ENCODE measurements at places on chromosomes 11 and 22. TPM values are rescaled to one million over a fixed set of nuclear protein-coding genes. Genes with fewer than 3 reads are reported as not detected.

GRCh38 chr11:20771681-20772080, 102.3 kb downstream of the NELL1 start:
- DNase-seq, result no peak

GRCh38 chr22:47177334-47177815, 414.9 kb downstream of the TBC1D22A start:
- DNase-seq, result no peak

Gene WBP2NL
- 1.1 TPM for total RNA-seq

GRCh38 chr11:11073996-11074395, 216.1 kb upstream of the ZBED5 start:
- no peak for DNase-seq

- no peak for DNase-seq
Observed at GRCh38 chr11:109000531-109000930, 335.7 kb downstream of the DDX10 start.

Gene SCUBE1
- 1.7 TPM for total RNA-seq

DNA sequence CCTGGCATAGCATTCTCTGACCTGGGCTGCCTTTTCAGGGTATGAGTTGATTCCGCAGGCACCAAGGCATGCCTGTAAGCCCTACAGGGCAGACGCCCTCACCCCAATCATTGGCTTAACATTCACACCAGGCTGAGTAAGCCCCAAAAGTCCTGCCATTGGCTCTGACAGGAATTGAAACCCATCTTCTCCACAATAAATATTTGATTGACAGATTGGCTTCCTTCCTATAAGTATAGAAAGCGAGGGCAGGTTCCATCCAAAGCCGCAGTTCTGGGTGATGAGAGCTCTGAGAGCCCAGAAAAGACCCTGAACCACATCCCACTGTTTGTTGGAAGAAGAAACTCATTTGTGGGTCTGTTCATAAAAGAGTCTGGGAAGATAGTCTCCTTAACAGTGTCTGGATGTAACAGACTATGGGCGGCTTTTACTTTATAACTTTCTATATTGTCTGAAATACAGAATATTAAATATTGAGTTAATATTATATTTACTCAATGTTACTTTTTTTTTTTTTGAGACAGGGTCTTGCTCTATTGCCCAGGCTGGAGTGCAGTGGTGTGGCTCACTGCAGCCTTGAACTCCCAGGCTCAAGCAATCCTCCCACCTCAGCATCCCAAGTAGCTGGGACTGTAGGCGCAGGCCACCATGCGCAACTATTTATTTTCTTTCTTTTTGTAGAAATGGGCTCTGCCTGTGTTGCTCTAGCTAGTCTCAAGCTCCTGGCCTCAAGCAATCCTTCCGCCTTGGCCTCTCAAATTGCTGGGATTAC, 46.8 kb downstream of the FAM83F start:
- DNase-seq, result no peak

Gene PDE3B
- 21.5 TPM for total RNA-seq

DNA sequence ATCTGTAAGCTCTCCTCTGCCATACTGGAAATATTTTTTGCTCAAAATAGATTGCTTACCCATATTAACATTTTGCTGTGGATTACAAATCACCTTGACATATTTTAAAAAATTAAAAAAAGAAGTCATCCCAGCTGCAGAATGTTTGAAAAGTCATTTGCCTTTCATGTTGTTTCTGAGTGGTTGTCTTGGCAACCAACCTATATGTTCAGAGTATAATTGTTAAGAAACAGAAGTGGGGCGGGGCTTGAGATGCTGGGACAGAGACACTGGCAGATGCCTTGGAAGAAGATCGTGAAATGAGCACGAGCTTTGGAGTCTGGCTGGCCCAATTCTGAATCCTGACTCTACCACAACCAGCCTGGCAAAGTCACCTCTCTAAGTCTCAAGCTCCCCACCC, 348.2 kb downstream of the LARGE1 start:
- no peak for DNase-seq

DNA sequence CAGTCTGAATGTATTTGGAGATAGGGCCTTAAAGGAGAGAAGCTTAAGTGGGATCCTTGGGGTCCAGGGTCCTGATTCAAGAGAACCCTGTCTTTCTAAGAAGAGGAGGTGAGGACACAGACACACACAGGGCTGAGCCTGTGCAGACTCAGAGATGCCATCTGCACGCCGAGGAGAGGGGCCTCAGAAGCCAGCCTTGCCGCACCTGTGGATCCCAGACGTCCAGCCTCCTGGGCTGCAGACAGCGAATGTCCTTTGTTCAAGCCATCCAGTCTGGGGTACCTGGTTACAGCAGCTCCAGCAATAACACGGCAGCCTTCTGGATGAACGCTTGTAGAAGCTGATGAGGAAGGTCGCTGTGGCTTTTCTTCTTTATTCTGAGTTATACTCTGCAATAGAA, 1086.1 kb downstream of the BRD1 start:
- DNase-seq, result no peak

GRCh38 chr22:29166180-29166579, 39.5 kb upstream of the EMID1 start:
- DNase-seq, result no peak

- DNase-seq, result no peak
Observed at GRCh38 chr11:128784059-128784804, 82.9 kb downstream of the KCNJ1 start.

GRCh38 chr11:45440111-45440510, 154.0 kb upstream of the SYT13 start:
- no peak for DNase-seq

GRCh38 chr11:69427337-69427736, 54.1 kb upstream of the LINC01488 start:
- no peak for DNase-seq

DNA sequence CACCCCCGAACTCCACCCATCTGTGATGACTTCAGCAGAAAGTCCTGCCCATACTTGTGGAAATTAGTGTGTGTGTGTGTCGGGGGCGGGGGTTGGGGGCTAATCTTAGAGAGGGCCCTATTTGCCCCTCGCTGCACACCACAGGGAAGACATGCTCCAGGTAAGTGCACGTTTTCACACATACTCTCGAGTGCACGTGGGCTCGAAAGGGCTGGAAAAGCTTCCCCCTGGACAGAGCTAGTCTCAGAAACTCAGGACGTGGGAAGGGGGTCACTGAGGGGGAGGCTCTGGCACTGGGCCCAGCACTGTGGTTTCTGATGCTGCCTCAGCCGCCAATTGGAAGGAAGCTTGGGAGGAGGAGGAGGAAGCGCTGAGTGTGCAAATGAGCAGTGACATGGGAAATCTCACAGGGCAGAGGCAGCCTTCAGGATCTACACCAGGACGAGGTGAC, 40.7 kb upstream of the CD82 start:
- no peak for DNase-seq

DNA sequence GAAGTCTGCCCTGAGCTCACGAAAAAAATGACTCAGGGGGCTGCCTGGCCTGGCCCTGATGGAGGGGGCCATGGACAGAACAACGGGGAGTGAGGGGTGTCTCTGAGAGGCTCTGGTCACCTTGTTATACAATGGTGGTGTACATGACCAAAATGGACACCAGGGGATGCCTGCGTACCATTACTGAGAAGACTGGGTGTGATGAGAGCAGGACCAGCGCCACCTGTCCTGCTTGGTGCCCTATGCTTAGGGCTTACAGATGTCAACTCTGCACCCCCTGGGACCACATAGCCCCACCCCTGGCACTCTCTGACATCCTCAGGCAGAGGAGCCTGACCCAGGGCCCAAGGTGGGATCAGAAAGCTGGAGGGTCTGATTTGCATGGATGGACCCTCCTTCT, 104.8 kb downstream of the ZNF280B start:
- DNase-seq, result no peak

DNA sequence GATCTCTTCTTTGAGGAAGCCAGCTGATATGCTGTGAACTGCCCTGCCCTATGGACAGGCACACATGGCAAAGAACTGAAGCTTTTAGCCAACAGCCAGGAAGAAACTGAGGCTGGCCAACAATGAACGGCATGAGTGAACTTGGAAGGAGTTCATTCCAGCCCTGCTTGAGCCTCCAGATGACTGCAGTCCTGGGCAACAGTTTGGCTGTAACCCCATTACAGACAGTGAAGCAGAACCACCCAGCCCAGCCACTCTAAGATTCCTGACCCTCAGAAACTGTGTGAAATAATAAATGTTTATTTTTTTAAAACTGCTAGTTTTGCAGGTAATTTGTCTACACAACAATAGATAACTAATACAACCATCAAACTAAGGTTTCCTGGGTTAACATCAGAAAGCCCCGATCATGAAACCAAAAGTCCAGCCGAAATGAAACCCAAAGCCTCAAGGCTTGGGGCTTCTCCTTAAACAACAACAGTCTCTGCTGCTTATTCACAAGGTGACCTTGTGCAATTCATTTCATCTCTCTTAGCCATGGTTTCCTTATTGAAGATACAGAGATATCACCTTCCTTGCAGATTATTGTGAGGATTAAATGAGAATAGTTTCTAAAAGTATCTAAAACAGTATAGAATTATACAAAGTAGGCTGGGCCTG, 31.4 kb downstream of the PAK1 start:
- DNase-seq, result no peak

DNA sequence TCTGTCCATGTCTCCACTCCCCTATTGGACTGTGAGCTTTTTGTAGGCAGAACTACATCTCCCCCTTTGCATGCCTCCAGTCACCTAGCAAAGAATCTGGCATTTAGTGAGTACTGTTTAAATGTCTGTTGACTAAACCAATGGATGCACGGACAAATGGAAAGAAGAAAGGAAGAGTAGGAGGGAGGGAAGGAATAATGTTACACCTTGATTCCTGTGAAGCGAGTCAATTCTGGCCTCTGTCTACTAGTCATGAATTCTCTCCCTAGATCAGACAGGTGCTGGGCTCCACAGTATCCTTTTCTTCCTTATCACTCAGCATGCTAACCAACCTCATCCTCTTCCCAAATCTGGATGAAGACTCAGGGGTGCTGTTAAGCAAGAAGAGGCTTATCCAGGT, 33.6 kb downstream of the GALNT18 start:
- DNase-seq, result no peak

DNA sequence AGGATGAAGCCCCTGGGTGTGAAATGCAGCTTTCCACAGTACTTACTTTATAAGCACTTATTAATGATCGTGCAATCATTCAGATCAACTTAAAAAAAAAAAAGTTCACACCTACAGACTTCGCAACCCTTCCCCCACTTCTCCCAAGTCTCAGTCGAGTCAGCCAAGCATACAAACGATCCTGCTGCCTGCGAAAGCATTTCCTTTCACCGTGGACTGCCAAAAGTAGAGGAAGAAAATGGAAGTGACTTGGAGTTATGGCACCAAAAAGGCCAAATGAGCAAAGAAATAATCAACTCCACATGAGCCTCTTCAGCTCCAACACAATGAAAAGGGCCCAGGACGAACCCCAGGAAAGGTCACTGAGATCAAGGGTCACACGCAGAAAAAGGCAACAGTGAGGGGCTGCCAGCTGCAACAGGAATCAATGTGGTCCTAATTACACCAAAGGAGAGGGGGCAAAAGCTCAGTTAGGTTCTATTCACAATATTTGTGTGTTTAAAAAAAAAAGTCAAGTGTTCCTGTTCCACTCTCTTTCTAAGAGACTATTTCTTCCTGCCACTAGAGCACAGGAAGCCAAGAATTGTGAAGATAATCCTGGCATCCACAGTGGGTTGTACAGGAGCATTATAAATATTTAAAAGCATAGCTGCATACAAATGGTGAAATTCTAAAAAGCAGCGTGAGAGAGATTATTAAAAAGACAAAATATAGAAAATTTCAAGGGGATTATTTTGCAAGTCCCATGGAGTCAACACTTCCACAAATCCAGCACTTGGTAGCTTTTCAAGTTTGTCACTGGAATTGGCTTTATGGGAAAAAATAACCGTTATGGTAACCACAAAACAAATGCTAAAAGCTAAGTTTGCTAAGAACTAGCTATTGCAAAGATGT, 28.4 kb downstream of the CDON start:
- DNase-seq, result no peak

GRCh38 chr11:70220136-70220535, 17.0 kb downstream of the FADD start:
- DNase-seq, result no peak

Gene CBL
- 16.4 TPM for total RNA-seq

Gene OR51E2
- total RNA-seq, result 0.30 TPM

Gene KIF18A
- 4.1 TPM for total RNA-seq

Gene P2RY6
- 1.4 TPM for total RNA-seq

- no peak for DNase-seq
Observed at GRCh38 chr11:69450064-69450856, 31.2 kb upstream of the LINC01488 start.

GRCh38 chr22:16608931-16609330, 16.3 kb upstream of the CCT8L2 start:
- no peak for DNase-seq

Gene RASD2
- total RNA-seq, result 10.2 TPM

DNA sequence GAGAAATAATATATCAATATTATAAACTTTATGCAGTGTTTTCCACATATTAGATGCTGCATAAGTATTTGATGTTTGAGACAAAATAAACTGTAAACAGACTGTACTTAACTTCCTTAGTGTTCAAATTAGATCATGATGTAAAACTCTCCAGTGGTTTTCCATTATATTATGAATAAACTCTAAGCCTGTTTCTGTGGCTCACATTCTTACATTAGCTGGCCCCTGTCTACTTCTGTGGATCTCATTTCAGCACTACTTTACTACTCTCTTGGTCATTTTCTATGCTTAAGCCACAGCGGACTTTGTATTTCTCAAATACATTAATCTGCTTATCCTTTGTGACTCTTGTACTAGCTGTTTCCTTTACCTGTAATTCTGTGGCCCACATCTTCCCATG, 55.6 kb downstream of the ARHGEF12 start:
- DNase-seq, result no peak

- no peak for DNase-seq
Observed at GRCh38 chr11:123168241-123168640, 26.8 kb downstream of the CLMP start.

Gene BTBD18
- not detected for total RNA-seq

Gene EIF4ENIF1
- total RNA-seq, result 25.2 TPM

- DNase-seq, result no peak
Observed at GRCh38 chr22:45285263-45286058, 712 bp downstream of the UPK3A start.

GRCh38 chr11:68601147-68601546, 83.2 kb upstream of the GAL start:
- DNase-seq, result no peak

Gene OR51G1
- not detected for total RNA-seq

Data from colonic mucosa (tissue), 4 donors.